ENCODE measurements at places on chromosomes 4 and X.

- DNase-seq: peak; percentile 15
These were observed 1513.0 kb downstream of the STIM2 start for GRCh38 chr4:28373601-28374000.

DNA sequence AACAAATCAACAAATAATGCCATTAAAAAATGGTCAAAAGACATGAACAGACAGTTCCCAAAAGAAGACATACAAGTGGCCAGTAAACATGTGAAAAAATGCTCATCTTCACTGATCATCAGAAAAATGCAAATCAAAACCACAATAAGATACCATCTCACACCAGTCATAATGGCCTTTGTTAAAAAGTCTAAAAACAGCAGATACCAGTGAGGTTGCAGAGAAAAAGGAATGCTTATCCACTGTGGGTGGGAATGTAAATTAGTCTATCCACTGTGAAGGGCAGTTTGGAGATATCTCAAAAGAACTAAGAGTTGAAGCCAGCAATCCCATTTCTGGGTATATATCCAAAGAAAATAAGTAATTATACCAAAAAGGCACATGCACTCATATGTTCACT lies 668.1 kb upstream of the CPEB2 start:
- DNase-seq: peak; percentile 18

DNA sequence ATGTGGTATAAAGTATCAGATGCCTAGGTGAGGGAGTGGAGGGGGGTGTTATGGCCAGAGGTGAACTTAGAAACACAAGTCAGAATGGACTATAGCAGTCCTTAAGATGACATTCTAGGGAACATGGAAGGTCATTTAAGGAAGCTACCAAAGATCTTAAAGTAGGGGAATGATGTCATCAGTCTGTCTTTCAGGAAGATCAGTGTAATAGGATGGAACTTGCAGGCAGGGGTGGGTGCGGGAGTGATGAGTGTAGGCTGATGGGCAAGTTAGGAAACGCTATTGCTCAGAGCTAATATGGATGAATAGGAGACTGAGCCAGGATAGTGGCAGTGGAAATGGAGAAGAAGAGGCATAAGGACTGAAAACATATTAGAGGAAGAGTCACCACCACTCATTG lies 27.5 kb upstream of the CWH43 start:
- DNase-seq: no peak

GRCh38 chrX:31228909-31229308 lies 157.1 kb upstream of the FTHL17 start:
- DNase-seq: no peak

DNA sequence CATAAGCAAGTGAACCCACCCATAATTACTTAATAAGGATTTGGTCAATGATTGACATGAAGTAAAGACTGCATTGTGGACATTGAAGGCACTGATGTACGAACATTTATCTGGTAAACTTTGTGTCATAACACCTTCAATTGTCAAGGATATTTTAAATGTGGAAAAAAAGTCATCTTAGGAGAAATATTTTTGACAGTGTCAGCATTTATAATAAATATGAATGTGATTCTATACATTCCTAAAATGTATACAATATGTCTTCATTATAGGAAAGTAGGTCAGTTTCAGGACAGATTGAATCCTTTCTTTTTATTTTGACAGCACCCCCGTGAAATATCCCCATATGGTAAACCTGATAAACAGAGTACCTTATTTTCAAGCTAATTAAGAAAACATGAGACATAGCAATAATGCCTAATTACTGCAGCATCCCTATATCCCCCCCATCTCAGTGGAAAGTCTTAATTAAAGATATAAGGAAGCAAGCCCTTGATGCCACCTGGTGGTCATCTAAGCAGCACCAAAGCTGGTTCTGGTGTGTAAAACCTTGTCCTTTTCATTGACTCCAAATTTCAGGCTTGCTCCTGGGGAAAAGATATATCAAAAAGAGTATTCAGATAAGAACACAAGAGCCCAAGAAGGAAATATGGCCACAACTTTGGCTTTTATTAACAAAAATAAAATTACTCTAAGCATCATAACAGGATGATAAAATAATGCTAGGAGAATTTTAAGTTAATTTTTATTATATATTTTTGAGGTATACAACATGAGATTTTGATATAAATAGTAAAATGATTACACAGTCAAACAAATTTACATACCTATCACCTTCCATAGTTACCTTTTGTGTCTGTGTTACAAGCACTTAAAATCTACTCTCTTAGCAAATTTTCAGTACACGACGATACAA lies 379.7 kb downstream of the TLL1 start:
- DNase-seq: peak; percentile 47

- DNase-seq: no peak
These were observed 44.1 kb upstream of the SEC24B start for GRCh38 chr4:109389369-109390114.

- peak; percentile 77 for DNase-seq
These were observed 111.2 kb upstream of the PLS3 start for GRCh38 chrX:115449742-115450141.
